ENCODE measurements at places on chromosomes 1 and 21.

GRCh38 chr1:10762153-10762523 lies 34.3 kb downstream of the CASZ1 start:
- DNase-seq = no peak

DNA sequence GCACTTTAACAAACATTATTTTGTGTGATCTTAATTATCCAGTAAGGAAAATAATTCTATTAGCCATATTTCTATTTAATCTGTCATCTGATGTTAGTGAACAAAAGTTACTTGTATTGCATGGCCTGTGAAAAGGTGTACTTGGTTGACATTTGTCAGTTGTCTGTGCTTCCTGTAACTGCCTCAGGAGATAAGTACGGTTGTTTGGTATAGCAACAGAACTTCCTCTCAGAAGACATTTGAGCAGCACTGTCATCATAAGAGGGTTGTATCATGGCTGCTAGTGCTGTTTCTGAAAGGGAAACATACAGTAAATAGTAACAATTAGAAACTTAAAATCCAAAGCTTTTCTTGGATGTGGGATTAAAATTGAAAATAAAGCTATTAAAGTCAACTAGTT lies 3.4 kb downstream of the BLZF1 start:
- DNase-seq = no peak

DNA sequence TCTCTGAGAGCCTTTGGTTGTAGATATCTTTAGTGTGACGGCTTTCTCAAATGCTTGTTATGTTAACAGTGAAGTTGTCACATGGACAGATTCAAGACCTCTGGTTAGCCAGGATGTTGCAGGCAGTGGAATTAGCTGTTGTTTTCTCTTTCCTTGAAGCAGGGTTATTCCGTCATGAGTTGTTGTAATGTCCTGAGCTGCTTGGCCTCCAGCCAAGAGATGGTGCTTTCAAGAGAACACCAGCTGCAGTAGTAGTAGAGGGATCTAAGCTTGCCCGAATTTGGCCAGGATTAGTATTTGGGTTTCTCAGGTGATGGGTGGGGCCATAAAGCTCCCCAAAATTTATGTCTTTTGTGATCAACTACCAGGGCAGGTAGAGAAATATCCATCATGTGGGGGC lies 13.4 kb downstream of the KCNE1 start:
- DNase-seq = no peak

DNA sequence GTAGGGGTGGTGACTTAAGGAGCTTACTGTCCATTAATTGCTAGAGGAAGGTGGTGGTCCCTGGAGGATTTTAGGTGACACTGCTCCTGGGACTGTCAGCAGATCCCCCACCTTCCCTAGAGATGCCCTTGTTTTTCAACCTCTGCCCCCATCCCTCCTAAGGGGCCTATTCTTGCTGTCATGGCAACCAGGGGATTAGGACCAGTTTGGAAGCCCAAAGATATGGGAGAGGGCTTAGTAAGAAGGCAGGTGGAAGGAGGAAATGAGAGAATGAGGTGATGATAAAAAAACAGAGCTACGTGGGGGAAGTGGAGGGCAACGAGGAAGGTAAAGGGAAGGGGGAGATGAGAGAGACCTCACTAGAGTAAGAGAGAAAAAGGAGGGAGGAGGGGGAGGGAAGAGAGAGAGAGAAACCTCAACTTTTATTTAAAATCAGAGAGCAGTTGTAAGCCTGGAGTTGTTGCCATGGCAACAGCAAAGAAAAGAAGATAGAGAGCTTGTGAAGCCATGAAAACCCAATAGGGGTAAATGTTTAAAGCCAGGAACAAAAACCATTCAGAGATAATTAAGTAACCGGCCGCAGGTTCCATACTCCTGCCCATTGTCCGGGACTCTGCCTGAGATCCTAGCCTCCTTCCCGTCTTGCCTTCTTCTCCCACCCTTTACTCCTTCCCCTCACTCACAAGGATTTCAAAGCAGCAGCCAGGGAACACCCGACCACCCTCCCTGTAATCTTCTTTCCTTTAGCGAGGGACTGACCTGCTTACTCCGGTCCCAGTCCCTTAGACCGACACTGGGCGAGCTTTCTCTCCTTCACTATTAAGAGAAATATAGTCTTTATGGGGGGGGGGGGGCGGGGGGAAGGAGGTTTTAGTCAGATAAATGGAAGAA lies 20.6 kb downstream of the KIRREL1 start:
- no peak for DNase-seq

DNA sequence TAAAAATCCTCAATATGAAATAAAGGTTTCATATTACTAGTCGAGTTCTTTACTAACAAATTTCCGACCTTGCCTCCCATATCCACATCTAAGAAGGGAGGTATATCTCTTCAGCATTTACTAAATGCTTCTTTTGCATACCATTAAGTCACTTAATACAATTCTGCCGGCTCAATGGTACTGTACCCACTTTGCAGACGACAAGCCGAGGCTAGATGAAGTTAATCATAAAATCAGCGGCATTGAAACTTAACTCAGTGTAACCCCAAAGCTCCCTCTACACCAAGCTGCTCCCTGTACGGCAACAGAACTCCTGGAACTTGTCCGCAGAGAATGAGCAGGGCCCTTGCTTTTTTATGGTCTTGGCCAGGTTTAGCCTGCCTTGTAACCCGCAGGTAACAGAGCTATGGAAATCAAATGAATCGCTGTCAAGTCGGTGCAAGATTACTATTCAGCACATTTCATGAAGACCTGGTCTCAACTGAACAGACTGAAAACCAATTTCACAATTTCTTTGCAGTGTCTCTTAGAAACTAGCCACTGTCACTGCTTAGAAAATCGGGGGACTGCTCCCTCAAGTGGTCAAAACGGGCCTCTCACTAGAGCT lies 738 bp downstream of the INTS7 start:
- no peak for DNase-seq

GRCh38 chr1:179816196-179816960 lies 61.2 kb downstream of the TOR1AIP2 start:
- no peak for DNase-seq

DNA sequence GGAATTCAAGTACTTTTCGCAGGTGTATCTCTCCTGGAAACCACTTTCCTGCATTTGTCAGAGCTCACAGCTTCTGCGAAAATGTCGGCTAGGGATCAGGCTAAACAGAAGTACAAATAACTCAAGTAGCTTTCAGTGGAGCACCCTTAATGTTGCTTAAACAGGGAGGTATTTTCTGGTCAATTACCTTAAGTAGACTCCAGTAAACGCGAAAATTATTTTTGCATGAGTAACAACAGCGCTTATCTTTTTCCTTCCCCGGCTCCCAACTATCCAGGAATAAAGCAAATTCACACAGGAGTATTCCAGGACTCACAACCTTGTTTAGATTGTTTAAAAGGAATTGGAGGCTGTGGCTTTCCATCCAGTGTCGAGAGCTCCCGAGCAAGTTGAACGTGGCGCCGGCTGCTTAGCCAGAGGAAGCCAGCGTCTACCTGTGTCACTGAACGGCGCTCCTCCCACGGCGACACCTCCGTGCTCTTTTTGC lies 7.3 kb upstream of the SIM2 start:
- no peak for DNase-seq

- DNase-seq = no peak
These were observed 21.3 kb downstream of the SYDE2 start for GRCh38 chr1:85179522-85179921.

- DNase-seq = no peak
These were observed 105.3 kb downstream of the BACH1 start for GRCh38 chr21:29403922-29404538.

GRCh38 chr1:218633238-218633988 lies 288.3 kb downstream of the TGFB2 start:
- DNase-seq = no peak

DNA sequence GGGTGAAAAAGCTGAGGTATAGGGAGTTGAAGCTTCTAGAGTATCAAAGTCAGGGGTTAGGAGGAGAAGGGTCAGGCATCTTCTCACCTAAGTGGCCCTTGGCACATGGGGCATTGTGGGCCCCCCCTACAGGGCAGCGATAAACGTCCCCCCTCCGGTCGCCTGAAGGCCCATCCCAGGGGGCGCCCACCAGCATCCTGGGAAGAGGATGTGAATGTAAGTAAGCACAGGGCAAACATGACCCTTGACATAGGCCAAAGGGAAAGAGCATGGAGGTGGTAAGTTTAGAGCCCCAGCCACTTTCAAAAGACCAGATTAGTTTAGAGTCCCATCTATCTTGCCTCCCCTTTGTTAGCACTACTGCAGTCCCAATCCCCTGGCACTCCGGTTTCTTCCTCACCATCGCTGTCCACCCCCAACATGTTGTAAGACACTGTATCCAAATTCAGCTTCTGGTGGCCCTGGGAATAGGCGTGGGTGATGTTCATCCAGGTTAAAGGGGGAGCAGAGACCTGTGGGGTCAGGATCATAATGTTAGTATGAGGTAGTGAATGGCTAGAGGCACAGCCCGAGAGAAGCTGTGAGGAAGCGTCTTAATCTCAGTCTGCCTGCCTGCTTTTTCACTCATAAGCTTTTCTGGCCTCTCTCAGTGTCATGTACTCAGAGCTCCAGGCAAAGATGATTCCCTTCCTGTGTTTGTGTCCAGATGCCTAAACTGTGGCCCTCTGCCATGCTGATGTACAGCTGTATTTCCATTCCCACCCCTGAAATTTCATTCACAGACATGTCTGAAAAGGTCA lies 2.7 kb downstream of the ITGA10 start:
- DNase-seq = no peak

GRCh38 chr1:36871146-36871971 lies 163.0 kb downstream of the GRIK3 start:
- no peak for DNase-seq

- DNase-seq = no peak
These were observed 15.0 kb upstream of the PSMB2 start for GRCh38 chr1:35656148-35656862.

- DNase-seq = no peak
These were observed 1.5 kb upstream of the TRNAU1AP start for GRCh38 chr1:28551381-28551780.

DNA sequence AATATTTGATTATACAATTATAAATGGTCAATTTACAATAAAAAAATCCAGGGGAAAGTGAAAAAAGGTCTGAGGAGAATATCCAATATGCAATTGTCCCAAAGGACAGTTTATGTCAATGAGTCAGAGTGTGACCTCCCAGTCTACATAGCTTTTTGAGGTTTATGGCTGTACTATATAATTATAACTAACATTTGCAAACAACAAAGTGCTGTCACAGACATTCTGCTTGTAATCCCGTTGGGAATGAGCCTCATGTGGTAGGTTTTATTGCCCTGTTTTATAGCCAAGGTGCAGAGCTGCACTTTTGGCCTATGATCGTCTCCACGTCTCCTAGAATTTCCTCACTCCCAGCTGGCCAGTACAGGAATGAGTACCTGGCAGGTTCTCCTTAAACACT lies 103.8 kb downstream of the ADSS2 start:
- DNase-seq = peak; percentile 90

DNA sequence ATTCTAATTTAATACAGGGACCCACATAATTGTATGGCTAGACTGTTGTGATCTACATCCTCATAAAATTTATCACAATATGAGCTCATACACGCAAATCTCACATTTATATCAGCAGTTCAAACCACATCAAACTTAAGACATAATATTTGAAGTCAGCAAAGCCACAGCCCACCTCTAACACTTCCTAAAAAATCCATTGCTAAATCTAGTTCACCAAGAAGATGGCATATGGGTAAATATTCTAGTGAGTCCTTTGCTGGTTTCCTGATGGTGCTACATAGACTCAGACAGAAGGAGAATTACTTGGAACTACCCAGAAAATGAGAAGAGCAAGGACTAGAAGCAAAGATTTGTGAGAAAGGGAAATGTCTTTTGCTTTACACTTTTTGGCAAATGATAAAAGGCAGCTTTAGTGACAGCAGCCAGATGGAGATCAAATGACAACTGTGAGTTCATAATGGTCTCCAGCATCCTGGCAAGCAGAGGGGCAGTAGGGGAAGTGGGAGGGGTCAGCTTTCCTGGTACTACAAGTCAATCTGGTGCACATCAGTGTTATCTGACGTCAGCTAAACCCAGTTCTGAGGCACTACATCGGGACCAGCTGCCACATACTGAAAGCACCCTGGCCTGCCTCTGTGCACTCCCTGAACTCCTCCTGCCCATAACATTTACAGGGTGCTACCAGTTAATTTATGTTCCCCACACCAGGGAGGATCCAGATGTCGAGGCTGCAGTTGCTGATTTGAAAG lies 10.6 kb upstream of the GADD45A start:
- DNase-seq = no peak

GRCh38 chr1:232036181-232036933 lies 409.8 kb downstream of the DISC1 start:
- no peak for DNase-seq

- no peak for DNase-seq
These were observed 9.9 kb upstream of the C1orf141 start for GRCh38 chr1:67144696-67145095.

Measured in LNCaP clone FGC (cell line).